CD4-positive, alpha-beta memory T cell (primary cell): ENCODE measurements at places on chromosomes 2 and 18.

GRCh38 chr2:172953970-172954852, 121.4 kb upstream of the MAP3K20 start:
- no peak for DNase-seq

DNA sequence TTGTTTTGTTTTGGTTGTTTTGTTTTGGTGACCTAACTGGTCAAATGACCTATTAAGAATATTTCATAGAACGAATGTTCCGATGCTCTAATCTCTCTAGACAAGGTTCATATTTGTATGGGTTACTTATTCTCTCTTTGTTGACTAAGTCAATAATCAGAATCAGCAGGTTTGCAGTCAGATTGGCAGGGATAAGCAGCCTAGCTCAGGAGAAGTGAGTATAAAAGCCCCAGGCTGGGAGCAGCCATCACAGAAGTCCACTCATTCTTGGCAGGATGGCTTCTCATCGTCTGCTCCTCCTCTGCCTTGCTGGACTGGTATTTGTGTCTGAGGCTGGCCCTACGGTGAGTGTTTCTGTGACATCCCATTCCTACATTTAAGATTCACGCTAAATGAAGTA, at the start of gene TTR:
Gene TTR (plus strand): TSS at position 250 of the 400 bp plus-strand sequence. CDS start 26 bp downstream, at position 276.
- no peak for DNase-seq

- no peak for DNase-seq
Observed at GRCh38 chr2:9215680-9216079, 9.1 kb downstream of the ASAP2 start.

DNA sequence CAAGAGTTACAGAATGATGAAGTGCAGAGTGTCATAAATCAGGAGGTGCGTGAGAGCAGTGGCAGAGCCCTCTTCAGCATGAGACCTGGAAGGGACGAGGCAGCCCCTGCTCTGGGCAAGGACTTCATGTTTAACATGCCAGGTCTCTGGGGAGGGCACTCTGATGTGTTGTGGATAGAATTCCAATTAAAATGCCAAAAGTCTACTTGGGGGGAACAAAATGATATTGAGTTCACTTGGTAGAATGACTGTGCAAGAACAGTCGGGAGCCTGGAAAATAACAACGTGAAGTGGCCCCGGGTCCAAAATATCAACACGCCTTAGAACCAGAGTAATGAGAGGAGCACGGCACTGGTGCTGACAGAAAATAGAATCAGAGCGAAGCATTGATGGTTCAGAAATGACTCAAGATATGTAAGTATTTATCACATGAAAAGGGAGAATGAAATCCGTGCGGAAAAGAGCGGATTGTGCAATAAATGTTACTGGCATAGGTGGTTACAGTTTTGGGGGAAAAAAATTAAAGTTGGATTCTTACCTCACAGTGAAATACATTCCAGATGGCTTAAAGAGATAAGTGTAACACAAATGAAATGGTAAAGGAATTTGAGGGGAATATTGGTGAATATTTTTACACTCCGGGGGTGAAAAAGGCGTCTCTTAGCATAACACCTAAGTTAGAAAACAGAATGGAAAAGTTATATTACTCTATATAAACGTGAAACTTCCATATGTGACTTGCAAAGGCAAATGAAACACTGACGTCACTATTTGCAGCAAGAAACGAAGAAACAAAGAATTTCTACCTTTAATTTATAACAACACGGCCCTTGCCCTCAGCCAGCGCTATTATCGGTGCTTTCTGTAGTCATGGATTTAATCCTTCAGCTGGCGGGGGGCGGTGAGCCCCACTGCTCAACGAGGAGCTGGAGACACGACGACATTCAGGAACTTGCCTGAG, 159.4 kb upstream of the TWIST2 start:
- DNase-seq, result no peak

GRCh38 chr18:31042406-31043181, at the start of gene DSC3:
Gene DSC3, minus strand, starts transcription at chr18:31042742. Its CDS starts 82 bp downstream, at chr18:31042660.
- DNase-seq, result no peak

GRCh38 chr2:172431463-172431862, 4.1 kb downstream of the ITGA6 start:
- no peak for DNase-seq

DNA sequence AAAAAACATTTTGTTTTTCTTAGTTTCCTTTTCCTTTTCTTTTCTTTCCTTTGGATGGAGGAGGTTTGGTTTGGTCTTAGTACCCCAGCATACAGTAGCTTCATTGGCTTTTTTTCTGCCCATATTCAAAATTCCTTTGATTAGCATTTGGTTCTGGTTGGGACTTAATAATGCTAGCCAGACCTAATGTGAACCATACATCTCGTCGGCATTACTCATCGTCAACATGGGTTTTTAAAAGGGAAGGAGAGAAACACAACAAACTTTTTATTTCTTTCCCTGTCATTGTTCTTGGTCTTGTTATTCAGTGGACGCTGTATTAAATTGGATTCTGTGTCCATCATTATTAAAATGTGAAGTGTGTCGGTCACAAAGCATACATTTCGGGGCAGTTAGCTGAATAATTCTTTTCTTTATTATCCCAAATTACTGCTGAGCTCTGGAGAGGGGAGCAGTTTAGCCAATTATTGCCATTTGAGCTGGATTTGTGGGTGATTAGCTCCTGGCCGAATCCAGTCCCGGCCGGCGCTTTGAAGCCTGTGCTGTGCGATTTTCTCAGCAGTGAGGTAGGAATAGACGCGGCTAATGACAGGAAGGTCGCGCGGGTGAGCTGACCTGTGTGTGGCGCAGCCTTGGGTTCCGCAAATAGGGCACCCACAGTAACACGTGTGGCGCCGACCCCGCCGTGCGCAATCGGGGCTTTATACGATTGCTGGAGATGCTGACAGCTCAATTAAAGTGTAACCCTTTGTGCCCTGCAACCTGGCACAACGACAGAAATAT, 303.3 kb downstream of the GBX2 start:
- no peak for DNase-seq

- DNase-seq, result no peak
Observed at GRCh38 chr2:58427572-58428095, 186.5 kb upstream of the FANCL start.

- DNase-seq, result no peak
Observed at GRCh38 chr2:12008425-12009061, 262.1 kb downstream of the LPIN1 start.

DNA sequence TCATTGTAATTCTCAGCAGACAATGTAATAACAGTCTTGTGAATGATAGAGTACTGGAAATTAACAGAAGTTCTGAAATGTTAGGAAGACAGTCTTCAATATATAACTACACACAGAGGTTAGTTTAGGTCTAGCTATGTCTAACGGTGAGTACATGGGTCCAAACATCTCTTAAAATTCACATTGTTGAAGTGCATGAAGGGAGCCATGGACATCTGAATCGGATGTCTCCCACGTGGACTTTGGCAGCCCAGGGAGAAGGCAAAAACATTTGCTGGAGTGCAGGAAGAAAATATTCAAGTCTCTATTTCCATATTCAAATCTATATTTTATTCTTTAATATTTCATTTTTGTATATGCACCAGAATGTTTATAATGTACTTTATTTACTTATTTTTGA, 34.8 kb downstream of the CACNB4 start:
- DNase-seq, result no peak

GRCh38 chr2:1894578-1894977, 150.3 kb upstream of the PXDN start:
- DNase-seq, result no peak
